ENCODE measurements at places on chromosomes 4 and X.

- DNase-seq, result no peak
Measured at GRCh38 chr4:79232540-79232939, 93.3 kb downstream of the NAA11 start.

DNA sequence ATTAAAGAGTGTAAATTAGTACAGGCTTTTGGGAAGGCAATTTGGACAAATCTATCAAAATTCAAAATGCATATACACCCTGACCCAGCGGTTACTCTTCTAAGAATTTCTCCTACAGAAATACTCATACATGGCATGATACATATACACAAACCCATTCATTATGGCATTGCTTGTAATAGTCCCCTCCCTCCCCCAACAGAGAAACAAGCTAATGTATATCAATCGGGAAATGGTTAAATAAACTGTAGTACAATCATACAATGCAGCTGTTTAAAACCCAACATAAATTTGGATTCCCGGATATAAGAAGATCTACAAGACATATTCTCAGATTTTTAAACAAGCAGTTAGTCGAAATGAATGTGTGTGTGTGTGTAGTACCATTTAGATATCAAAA, 808 bp downstream of the HUWE1 start:
- no peak for DNase-seq

GRCh38 chr4:143390764-143391163, 54.1 kb downstream of the GAB1 start:
- DNase-seq, result no peak

- DNase-seq, result no peak
Measured at GRCh38 chr4:12041828-12042227, 613.1 kb upstream of the HS3ST1 start.

DNA sequence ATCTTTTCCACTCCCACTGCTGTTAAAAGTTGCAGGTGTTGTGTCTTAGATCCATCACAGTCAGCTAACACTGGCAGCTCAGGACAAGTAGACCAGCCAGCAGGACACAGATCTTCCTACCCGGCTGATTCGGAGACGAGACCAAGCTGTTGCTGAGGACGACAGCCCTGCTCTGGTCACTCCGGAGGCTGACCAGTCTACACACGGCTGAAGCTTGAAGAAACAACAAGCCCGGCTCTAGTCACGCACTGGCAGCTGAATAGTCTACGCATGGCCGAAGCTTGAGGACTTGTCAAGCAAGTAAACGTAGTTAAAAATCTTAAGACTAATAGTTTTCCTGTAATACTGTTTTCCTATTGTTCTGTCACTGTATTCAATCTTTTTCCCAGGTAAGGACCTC, 1.8 kb downstream of the ACOX3 start:
- no peak for DNase-seq

DNA sequence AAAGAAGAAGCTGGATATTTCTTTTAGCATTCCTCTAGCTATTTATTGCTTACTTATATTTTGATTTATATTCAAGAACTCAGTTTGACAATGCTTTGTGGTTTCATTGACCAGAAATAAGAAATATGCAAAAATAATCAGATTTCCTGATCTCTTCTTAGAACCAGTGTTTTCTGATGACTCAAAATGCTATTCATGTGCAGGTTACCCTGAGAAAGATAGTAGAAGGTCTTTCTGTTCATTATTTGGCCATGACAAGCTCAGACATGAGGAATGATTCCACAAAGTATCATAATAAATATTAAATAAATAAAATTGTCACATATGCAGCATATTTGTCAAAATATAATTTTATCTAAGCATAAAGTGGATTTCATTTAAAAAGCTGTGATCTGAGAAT, 24.1 kb downstream of the ADH7 start:
- no peak for DNase-seq

- DNase-seq, result no peak
Measured at GRCh38 chrX:131739823-131740222, 195.9 kb downstream of the OR13H1 start.

DNA sequence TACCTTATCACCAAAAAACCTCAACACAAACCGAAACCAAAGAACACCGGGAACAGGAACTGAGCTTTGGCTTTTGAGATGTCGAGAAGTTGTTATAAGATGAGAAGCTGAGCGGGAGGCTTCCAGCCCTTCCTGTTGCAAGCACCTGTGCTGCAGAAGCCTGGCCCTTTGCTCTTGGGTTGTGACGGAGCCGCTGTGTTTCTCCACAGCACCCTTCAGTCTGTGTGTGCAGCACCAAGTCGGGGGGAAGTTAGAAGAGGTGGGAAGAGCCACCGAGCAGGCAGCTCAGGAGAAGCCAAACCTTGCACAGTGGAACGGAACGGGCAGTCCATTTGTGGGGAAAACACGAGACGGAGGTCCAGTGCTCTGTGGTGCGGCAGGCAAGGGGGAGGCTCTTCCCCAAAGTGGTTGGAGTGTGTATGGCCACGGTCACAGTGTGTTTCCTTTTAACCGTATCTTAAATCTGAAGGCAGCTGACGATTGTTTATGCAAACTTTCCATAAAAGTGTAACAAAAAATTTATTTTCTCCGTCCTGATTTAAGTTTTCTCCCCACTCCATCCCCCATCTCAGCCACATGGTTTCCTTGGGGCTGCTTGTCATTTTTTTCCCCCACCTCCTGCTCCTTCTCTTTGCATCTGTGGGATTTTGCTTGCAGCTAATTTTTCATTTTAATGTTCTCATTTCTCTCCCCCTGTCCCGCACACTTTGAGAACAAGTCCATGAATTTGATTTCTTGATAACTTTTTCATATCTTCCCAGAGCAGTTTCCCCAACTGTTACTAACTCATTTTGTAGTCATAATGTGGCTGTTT, 123.7 kb downstream of the STOX2 start:
- no peak for DNase-seq

GRCh38 chrX:97369947-97370346, 486.2 kb downstream of the RPA4 start:
- no peak for DNase-seq

GRCh38 chrX:103739421-103739820, 28.7 kb downstream of the TMEM31 start:
- no peak for DNase-seq

GRCh38 chr4:36549992-36550391, 268.6 kb downstream of the DTHD1 start:
- DNase-seq, result no peak

DNA sequence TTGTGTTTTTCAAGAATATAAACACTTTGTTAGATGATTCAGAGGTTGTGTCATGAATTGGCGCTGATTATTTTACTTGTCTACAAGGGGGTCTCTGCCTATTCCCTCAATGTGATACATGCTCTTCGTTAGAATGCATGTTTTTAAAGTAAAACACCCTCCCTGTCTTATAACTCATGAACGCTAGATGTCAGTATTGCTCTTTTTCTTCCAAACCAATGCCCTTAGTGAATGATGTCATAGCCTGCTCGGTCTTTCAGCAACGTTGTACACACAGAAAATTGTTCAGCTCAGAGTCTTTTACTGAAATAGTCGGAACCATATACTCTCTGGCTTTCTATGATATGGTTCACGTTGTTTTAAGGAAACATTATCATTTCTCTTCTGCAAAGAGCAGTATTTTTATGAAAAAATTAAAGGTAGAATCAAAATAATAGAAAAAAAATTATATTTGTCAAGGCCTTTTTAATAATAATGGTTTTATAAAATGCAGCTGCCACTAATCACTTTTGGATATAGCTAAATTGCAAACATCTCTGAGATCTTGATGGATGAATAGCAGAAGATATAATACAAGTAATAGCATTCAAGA, 292.9 kb downstream of the TLL1 start:
- DNase-seq, result no peak

- no peak for DNase-seq
Measured at GRCh38 chr4:38117591-38117990, 157.4 kb downstream of the PTTG2 start.

GRCh38 chr4:185754961-185755360, 57.0 kb downstream of the SORBS2 start:
- no peak for DNase-seq

- no peak for DNase-seq
Measured at GRCh38 chrX:36504625-36505024, 503.5 kb upstream of the FAM47C start.

GRCh38 chr4:184885602-184886001, 59.8 kb upstream of the ACSL1 start:
- no peak for DNase-seq

DNA sequence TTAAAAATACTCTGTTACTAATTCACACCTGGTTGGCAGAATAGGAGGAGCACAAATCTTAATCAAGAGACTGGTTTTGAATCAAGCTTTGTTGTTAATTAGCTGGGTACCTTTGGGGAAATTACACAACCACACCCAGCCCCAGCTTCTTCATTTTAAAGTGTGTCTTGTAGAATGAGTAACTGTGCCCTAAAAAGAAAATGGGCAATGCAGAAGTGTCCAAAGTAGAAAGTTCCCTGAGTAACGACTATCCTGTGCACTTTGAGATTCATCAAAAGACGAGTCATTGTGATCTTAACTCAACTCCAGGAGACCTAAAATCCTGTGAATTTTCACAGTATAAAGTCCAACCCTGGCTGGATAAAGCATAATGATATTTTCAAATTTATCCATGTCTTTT, 792.3 kb upstream of the HS3ST1 start:
- no peak for DNase-seq

GRCh38 chr4:65482410-65482809, 187.9 kb downstream of the EPHA5 start:
- DNase-seq, result no peak

DNA sequence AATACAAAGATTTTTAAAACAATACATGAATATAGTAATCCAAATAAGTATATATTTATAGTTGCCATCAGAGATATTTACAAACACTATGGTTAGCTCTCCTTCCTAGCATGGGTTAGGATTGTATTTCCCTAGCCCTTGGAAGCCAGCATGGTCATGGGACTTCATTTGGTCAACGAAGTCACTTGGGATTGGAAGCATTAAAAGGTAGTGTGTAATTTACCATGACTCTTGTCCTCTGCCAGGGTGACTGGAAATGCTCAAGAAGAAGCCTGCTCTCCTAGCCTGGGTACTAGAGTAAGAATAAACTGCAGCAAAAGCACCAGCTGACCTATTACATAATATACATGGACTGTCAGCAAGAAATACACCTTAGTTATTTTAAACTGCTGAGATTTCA, 102.9 kb downstream of the COL25A1 start:
- no peak for DNase-seq
